ENCODE measurements at places on chromosomes 3 and 15.

DNA sequence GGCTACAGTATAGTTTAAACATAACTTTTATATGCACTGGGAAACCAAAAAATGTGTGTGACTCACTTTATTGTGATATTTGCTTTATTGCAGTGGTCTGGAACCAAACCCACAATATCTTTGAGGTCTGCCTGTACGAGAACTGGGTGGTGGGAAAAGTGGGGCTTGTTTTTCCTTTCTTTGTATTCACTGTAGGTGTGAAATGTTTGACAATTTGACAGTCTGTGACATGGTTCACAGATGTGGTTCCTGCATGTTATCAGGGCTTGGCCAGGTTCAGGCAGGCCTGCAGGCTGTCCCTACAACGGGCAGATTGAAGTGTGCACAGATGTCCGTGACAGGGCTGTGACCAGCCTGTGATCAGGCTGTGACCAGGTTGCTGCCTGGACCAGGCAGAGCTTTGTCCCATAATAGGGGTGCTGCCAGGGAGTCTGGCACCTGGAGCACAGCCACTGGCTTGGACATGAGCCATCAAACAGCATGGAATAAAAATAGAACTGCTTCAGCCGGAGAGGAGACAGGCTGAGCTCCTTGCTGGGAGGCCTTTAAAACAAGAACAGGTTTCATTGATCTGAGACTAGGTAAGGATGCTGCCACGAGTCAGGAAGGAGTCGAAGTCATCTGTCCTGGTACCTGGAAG is 61.0 kb downstream of the KLF13 start:
- no peak for DNase-seq

DNA sequence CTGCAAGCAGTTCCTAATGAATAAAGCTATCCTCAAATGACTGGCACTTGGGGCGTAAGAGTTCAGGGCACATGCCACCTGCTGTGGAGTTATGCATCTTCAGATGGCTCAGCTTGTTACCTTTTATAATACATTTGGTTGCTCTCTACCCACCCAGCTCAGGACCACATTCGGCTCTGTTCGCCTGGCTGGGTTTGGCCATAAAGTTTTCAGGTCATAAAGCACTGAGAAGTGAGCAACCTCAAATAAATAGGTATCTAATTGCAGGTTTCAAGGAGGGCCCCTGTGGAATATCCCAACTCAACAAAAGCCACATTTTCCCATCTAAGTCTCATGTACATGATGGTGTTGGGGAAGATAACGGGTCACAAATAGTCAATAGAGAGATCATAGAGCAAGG is 727.3 kb downstream of the GRM7 start:
- no peak for DNase-seq

GRCh38 chr3:111702996-111703985 is 108.1 kb upstream of the ZBED2 start:
- DNase-seq: no peak

- no peak for DNase-seq
Measured at GRCh38 chr3:72271216-72271615, 486.3 kb upstream of the PROK2 start.

DNA sequence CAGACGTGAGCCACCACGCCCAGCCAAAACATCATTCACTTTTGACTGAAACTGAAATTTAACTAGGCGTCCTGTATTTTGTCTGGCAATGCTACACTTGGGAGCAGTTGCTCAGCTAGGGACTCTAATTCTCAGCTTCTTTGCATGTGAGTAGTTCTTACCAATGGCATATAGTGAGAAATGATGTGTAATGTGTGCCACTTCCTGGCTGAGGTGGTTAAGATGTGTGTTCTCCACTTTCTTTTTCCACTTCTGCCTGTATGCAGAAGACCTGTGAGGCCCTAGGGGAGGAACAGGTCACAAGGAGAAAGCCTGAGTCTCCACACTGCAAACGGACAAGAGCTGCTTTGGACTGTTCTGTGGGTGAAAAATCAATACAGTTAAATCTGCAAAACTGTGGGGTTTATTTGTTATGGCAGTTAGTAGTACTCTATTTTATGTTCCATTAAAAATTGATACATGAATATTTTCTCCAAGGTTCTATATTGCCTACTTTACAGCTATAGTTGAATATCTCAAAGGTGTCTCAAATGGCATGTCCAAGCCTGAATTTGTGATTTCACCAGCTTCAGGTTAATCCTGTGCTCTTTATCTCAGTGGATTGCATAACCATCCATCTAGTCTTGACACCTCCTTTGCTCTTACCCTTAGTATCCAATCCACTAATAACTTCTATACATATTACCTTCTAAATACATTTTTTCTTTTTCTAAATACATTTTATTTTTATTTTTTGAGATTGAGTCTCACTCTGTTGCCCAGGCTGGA is 59.3 kb downstream of the NR1D2 start:
- no peak for DNase-seq

DNA sequence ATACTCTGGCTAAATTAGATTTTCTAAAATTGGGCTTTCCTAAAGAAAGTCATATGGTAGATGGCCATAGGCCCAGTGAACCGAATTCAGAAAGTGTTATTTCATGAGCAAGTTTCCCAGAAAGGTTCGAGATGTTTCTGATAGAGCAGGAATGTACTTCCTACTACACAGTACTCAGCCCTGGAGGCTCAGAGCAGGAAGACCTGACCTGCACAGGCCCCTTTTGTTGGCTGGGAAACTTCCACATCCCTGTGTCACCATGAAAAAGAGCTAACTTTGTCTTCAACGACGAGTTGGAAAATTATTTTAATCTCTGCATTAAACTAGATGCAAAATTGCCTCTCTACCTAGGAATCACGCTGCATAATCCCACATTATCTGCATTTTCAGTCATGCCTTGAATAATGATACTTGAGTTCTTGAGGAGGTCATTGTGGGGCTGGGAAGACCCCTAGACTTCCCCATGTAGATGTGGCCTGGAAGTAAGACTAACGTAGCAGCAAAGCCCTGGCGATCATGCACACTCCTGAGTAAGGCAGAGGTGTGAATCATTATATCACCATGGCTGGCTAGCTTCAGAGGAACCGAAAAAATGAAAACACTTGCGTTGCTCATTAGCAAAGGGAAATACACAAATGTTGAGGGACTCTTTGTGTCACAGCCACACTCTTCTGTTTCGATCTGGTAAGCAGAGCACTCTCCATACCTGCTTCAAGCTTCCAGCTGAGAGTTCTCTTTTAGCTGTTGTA is 47.1 kb downstream of the CMTM7 start:
- DNase-seq: no peak

DNA sequence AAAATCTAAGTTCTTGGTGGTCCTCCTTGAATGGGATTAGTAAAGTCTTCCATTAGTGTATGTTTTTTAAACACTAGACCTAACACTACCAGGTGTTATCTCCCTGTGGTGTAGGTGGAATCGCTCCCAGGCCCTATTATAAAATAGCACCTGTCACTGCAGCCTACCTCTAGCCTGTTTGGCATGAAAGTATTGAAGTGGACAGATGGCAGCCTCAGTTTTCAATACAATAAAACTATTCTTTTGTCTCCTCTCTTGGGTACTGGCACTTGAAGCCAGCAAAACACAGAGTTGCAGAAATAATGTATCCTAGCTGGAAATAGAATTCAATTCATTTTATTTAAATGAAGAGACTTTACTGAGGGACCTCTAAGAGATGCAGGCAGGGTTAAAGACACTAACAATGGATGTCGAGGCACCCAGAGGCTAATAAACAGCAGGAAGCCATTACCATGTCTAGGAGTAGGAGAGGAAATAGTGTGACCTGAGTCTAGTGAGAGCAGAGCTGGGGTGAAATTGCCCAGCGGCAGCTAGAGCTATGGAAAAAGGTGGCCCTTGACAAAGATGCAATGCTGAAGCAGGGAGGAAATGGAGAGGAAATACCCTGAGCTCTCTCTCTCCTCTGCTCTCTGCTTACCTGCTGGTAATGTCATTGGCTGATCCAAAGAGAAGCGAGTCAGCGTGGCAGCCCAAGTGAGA is 49.1 kb upstream of the TMEM158 start:
- no peak for DNase-seq

DNA sequence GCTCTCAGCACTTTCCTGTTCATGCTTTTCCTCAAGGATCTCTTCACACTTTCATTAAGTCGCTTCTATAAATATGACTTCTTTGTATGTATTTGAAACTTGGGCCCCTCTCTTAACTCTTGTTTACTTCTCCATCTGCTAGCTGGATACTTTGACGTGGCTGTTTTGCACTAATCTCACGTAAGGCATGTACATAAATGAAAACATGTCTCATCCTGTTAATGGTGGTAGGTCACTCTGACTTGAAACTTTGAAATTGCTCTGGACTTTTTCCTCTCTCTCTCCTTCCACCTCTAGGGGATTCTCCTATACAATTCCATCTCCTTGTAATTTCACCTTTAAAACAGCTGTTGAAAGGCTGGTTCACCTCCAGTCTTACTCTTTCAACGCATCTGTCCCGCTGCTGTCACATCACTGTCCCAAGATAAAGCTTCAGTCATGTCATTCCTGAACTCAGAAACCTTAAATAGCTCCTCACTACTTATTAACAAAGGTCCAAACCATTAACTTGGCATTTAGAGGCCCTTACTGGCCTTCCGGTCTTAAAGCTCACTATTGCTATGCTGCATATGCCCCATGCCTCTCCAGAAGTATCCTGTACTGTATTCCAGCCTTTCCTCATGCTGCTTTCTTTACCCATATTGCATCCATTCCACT is 1.2 kb downstream of the BLOC1S6 start:
- no peak for DNase-seq

DNA sequence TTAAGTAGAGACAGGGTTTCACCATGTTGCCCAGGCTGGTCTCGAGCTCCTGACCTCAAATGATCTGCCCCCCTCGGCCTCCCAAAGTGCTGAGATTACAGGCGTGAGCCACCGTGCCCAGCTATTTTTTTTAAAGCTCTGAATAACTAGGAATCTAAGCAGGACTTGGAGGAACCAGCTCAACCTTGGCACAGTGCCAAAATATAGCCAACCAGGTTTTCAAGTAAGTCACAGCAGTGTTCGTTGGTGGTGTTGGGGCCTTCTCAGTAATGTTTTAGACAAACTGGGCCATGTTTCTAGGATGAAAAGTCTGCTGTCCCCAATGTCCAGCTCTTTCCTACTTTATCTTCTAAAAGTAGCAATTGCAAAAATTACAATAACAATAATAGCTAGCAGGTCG is 6.4 kb upstream of the ADAM10 start:
- no peak for DNase-seq

- DNase-seq: no peak
Measured at GRCh38 chr3:32290619-32291018, 52.1 kb downstream of the CMTM8 start.

DNA sequence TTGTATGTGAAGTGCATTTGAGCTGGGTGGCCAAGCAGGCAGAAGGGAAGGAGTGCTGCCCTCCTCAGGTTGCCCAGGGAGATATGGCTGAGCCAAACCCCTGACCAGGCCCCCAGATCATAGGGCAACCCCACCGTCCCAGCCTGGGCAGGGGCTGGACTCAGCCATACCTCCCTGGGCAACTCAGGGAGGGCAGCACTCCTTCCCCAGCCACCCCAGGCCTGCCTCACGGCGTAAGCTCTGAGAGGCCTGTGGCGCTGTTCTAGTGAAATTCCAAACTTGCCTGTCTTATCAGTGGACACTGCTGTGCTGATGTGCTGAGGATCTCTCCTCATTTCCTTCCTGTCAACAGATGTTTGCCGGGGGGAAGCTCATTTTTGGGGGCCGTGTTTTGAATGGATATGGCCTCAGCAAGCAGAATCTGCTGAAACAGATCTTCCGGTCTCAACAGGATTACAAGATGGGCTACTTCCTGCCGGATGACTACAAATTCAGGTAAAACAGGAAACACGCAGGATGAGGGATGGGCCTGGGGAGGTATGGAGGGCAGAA is 57.6 kb upstream of the FGD5 start:
- DNase-seq: no peak

All from GM12891 (cell line).